ENCODE measurements at places on chromosomes 4 and X.

DNA sequence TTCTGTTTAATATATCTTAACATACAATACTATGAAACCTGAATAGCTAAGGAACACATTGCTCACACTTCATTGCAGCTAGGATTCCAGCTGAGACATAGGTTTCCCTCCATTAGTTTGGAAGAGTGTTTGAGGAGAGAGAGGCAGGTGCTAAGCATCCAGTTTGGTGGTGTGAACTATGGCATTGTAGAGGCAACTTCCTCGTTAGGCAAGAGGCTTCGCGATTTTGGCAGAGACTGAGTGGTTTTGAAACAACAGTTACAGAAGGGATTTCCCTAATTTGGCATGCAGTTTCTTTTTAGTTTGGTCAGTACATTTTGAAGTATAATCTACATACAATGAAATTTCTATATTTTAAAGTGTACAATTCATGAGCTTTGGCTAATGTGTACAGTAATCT is 117.1 kb upstream of the BMP3 start:
- no peak for DNase-seq

- peak; percentile 52 for DNase-seq
Measured at GRCh38 chrX:24081661-24082154, 27.0 kb downstream of the EIF2S3 start.

DNA sequence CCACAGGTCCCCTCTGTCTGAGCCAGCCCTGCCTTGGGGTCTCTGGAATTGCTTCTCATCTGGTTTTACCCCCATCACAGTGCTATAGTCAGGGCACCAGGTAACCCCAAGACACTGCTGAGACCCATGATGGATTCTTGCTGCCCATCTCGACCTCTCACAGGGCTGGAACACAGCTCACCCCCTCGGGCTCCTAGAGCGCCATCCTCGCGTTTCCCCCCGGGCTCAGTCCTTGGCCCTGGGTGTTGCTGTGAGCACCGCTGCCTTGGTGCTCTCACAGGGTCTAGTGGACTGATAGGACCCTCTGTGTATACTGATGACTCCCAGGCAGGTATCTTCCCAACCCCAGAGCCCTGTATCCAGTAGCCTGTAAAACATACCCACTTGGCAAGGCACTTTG is 8.8 kb downstream of the MAEA start:
- no peak for DNase-seq

DNA sequence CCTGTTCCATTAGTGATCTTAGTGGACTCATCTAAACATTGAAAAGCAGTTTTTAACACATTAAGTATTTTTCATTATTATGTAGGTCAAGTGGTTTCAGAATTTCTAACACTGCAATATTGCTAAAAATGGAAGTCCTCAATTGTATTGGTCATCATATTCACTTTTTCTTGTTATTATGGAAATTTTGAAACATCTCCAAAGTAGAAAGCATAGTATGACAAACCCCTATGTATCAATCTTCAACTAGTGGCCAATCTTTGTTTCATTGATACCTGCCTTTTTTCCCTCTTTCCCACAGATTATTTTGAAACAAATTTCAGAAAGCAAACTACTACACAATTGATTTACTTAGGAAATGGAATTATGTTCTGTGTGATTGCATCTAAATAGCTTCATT is 14.5 kb upstream of the ABCG2 start:
- DNase-seq: no peak

GRCh38 chr4:2338754-2339457 is 77.0 kb upstream of the MXD4 start:
- DNase-seq: no peak

- no peak for DNase-seq
Measured at GRCh38 chr4:89410687-89411086, 103.1 kb upstream of the GPRIN3 start.

DNA sequence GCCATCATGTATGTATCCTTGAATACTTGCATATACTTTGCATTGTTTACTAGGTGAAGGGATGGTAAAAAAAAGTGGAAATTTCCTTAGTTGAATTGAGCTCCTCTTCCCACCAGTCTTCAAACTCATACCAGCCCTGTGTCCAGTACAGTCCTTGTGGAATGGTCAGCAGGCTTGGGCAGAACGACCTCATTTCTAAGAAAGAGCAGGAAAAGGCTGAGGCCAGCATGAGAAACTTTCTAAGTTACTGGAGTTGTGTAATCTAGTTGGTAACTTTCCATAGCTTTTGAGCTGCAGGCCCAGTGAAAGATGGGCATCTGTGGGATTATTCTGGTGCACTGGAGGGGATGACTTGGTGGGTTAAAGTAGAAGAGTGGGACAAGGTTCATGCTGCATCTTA is 87.6 kb downstream of the DCUN1D4 start:
- DNase-seq: no peak

DNA sequence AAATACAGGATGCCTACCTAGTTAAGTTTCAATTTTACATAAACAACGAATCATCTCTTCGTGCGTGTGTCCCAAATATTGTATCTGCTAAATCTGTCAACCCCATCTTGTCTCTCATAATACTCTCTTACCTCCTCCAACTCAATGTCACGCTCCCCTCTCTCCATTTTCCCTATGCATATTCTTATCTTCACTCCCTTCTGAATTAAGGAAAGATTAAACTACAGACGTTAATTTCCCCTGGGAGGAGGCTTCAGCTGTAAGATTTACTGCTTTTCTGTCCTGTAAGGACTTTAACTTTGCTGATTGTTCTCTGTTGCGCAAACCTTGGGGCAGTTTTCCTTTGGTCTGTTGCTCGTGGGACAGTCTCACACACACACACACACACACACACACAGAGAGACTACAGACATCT is 455 bp upstream of the ABCB7 start:
- DNase-seq: no peak

GRCh38 chr4:9918484-9918883 is 102.8 kb downstream of the SLC2A9 start:
- no peak for DNase-seq

- peak; percentile 25 for DNase-seq
Measured at GRCh38 chrX:37599729-37600128, 28.3 kb downstream of the LANCL3 start.

- no peak for DNase-seq
Measured at GRCh38 chrX:71909956-71910355, 689 bp upstream of the NHSL2 start.

- DNase-seq: no peak
Measured at GRCh38 chrX:41481264-41482109, 34.3 kb downstream of the NYX start.

- DNase-seq: peak; percentile 52
Measured at GRCh38 chr4:11720292-11720691, 291.6 kb upstream of the HS3ST1 start.

DNA sequence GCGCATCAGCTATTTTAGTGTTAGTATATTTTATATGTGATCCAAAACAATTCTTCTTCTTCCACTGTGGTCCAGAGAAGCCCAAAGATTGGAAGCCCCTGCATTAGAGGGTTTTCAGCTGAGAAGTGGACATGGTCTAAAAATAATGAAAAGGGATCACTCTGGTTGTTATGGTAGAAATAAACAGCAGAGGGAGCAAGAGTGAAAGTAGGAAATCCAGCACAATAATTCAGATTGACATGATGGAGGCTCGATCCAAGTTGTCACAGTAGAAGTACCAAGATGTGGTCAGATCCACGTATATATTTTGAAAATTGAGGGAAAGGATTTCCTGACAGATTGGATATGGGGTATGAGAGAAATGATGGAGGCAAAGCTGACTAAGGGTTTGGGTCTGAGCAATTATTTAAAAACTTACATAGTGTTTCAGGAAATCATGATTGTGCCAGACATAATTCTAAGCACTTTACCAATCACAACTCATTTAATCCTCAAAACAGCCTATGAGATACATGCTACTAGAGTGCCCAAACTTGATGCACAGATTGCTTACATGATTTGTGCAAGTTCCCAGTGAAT is 17.0 kb upstream of the TMEM144 start:
- peak; percentile 75 for DNase-seq

GRCh38 chrX:63506320-63506719 is 155.2 kb upstream of the SPIN4 start:
- DNase-seq: peak; percentile 7

GRCh38 chr4:70759627-70760026 is 37.9 kb downstream of the RUFY3 start:
- DNase-seq: no peak

DNA sequence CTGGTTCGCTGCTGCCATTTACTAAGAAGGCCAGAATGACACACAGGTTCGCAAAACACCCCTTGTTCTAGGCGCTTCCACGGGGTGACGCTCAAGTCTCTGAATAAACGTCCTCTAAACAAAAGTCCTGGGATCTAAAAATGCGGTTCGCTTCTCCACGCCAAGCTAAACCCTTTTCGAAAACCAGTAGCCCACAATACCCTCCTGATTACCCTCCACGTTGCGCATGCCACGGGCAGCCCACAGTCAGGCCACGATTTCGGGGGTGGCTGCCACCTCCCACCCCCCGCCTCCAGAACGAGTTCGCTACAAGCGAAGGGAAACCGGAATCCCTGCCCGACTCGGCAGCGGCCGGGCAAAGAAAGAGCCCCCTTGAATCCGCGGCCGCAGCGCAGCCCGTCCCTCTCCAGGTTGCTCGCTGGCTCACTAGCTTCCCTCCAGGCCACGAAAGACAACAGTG is 423 bp downstream of the RPL39 start:
- no peak for DNase-seq

GRCh38 chr4:187416216-187416615 is 579.4 kb upstream of the ZFP42 start:
- no peak for DNase-seq

- DNase-seq: no peak
Measured at GRCh38 chr4:153780876-153781275, 8.0 kb downstream of the SFRP2 start.

DNA sequence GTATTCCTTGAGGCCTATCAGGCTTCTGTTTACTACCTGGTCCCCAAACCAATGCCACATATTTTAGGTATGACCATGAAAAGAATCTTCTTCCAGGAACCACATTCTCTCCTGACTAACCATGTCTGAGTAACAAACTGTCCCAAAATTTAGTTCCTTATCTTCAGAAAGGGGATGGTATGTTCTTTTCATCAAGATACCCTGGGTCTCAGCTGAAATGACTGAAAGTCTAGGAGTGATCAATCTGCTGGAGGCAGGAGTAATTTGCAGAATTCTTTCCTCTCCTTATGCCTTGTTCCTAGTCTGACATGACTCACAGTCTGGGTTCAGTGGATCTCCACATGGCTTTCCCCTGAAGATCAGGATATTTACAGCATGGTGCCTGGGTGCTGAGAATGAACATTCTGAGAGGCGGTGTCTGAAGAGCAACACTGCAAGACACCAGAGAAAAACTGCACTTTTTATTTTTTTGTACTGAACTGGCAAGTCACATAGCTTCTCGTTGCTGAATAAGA is 665.5 kb downstream of the TLL1 start:
- no peak for DNase-seq

GRCh38 chr4:128484896-128485295 is 197.3 kb upstream of the PGRMC2 start:
- DNase-seq: no peak

DNA sequence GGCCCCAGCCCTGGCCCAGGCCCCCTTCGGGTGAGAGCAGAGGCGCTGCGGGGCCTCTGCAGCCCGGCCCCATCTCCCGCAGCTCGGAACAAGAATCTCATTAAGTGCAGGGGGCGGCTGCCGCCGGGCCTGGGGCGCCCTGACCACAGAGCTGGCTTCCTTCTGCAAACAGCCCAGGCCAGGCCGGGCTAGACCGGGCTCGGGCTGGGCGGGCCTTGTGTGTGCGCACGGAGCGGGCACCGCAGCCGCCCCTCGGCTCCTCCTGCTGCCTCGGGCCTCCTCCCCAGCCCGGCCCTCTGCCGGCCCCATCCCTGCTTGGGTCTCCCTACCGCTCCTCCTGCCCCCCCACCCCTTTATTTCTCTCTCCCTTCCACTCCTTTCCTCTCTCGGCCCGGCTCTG is 83.3 kb downstream of the EFNB1 start:
- no peak for DNase-seq

- no peak for DNase-seq
Measured at GRCh38 chrX:42616981-42617380, 161.0 kb downstream of the PPP1R2C start.

- DNase-seq: peak; percentile 4
Measured at GRCh38 chr4:16597845-16598596, 300.4 kb downstream of the LDB2 start.

GRCh38 chrX:261167-261918 is 19.8 kb upstream of the PLCXD1 start:
- DNase-seq: no peak

DNA sequence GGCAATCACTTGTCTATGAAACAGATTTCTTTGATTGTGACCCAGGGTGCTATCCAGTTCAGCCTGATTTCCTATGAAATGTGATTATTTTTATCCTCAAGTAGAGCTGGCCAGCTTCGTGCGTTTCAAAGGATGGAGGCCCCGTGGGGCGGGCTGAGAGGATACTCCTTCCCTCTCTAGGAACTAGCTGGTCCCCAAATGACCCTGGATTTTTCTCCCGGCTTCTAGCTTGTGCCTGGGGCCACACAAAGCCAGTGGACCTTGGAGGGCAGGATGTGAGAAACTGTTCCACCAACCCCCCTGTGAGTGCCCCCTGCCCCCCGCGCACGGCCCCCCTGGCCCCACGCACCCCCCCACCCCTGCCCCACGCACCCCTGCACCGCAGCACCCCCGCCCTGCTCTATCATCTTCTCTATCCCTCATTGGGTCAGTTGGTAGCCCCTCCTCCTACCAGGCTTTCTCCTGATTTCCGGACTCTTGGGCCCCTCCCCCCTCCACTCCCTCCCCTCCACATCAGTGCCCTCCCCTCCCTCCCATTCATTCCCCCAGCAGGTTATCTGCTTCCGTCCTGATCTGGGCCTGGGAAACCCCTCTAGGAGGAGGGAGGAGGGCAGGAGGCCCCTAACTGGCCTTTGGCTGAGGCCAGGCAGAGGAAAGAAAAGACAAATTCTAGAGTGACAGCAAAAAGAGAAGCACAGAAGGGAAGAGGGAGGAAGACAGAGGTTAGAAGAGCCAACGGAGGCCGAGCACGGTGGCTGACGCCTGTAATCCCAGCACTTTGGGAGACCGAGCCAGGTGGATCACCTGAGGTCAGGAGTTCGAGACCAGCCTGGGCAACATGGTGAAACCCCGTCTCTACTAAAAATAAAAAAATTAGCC is 3.3 kb downstream of the XPNPEP2 start:
- DNase-seq: no peak

Data from NCI-H1417 (cell line).